ENCODE measurements at places on chromosomes 6 and 20.

DNA sequence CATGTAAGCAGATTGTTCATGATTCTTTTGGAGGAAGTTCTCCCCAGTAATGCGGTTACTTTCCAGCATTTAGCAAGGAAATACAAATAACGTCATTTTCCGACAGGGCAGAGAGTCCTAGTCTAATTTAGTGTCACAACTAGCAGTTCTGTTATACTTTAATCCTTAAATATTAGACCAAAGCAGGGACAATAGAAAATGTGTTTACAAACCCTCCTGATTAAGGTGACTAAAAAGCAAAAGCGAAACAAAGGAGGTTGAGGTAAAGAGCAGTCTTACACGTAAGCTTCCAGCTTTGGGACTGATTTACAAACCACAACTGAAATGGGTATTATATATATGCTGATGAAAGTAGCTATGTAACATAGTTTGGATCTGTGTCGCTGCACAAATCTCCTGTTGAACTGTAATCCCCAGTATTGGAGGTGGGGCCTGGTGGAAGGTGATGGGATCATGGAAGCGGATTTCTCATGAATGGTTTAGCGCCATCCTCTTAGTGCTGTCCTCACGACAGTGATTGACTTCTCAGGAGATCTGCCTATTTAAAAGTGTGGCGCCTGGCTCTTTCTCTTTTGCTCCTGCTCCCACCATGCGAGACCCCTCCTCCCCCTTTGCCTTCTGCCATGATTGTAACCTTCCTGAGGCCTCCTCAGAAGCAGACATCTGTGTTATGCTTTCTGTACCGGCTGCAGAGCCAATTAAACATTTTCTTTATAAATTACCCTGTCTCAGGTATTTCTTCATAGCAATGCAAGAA is 81.9 kb downstream of the PLCB1 start:
- DNase-seq, result no peak

- DNase-seq, result peak; percentile 13
Observed at GRCh38 chr6:79250107-79250514, 15.6 kb upstream of the HMGN3 start.

DNA sequence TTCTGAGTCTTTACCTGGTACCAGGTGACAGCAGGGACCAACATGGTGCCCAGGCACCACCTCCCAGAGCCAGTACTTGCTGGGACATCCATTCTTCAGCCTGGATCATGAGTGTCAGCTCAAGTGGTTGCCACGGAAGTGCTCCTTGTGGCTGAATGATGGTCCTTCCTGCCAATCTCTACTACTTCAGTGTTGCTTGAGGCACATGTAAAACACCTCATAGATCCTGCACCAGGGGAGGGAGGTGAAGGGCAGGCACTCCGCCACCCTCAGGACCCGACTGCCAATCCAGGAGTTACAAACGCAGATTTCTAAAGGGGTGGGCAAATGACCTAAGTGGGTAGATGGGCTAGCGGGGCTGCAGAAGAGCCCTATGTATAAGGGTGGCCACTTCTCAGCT is 226.0 kb downstream of the PREX1 start:
- DNase-seq, result no peak

GRCh38 chr6:41442352-41442672 is 103.9 kb upstream of the FOXP4 start:
- no peak for DNase-seq

- DNase-seq, result no peak
Observed at GRCh38 chr6:40425192-40425919, 161.8 kb downstream of the LRFN2 start.

DNA sequence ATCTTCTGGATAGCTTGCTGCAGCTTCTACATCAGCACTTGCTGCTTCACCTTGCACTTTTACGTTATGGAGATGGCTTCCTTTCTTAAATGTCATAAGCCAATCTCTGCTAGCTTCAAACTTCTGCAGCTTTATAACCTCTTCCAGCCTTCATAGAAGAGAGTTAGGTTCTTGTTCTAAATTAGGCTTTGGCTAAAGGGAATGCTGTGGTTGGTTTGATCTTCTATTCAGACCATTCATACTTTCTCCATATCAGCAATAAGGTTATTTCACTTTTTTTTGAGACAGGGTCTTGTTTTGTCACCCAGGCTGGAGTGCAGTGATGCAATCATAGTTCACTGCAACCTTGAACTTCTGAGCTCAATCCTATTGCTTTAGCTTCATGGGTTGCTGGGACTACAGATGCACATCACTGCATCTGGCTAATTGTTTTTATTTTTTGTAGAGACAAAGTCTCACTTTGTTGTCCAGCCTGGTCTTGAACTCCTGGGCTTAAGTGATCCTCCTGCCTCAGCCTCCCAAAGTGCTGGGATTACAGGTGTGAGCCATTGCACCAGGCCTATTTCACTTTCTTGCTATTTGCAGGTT is 12.2 kb upstream of the CST3 start:
- DNase-seq, result no peak

DNA sequence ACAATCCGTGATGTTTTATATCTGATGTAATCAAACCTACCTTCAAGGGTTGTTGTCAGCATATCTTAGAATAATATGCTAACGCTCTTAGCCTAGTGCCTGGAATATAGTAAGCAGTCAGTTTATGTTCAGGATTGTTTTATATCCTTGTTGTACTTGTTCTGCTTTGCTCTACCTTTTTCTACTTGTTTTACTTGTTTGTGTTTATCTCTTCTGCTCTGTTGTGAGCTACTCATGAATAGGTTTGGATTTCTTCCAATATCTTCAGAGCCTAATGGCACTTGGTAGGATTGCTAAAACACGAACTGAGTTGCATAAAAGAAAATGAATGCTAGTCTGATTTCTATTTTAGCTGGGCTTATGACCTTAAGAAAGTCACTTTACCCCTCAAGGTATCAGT is 40.1 kb downstream of the DNAH8 start:
- DNase-seq, result no peak

DNA sequence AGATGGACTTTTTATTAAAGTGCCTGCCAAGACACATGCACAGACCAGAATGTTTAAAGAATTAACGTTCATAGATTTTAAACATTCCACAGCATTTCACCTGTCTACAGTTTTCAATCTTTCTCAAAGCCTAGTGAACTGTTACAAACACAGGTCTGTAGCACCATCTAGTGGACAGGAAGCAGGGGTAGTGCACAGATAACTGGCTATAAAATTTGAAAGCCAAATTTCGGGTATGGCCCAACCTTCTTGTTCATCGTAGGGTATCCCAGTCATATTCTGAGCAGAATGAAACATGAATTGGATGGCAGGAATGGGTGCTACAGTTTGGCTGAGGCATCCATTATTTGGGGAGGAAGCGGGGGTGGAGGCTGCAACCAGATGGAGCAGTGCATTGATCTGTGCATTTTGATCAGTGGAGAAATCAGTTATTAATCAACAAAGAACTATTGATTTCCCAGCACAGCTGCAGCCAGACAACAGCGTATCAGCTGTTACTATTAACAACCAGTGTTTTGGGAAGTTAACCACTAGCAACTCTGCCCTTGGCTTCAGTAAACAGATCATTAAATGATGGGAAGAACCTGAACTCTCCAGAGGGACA is 56.1 kb upstream of the B3GAT2 start:
- peak; percentile 61 for DNase-seq

- DNase-seq, result no peak
Observed at GRCh38 chr6:95209074-95209473, 368.3 kb upstream of the MANEA start.

DNA sequence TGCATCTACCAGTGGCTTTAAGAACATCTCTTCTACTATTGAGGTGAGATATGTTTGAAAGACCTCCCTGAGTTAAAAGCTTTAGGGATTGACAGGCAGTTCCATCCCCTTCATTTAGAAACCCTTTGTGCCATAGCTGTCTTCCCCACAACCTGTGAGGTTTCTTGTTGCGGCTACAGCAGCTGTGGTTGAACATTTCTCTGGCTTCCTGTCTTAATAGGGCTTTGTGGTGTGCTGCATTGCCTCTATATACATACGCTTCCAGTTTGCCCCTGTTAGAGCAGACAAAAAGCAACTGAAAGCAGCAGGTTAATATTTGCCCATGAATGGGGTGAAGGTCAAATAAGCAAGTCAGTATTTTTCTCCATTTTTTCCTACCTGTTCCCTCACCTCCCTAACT is 210.2 kb downstream of the TMEM200A start:
- no peak for DNase-seq

DNA sequence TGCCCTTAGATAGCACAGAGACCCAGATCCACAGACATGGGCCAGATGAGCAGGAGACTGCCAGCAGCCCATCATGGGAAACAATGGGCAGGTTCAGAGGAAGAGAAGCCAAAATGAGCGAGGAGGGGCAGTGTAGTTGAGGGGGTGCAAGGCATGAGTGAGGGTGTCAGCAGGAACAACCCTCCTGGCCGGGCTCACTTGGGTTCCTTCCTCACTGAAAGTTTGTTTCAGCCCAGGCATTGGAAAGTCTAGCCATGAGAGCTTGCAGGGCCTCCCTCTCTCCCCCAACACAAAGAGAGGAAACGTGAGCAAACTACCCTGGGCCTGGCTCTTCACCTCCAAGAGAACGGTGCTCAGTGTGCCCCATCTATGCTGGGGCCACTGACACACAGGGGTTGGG is 48.0 kb downstream of the CDH26 start:
- no peak for DNase-seq

- DNase-seq, result no peak
Observed at GRCh38 chr6:163347021-163347446, 67.5 kb upstream of the QKI start.

- no peak for DNase-seq
Observed at GRCh38 chr6:37731888-37732287, 34.2 kb upstream of the MDGA1 start.

GRCh38 chr6:33632558-33633039 is 11.5 kb downstream of the ITPR3 start:
- DNase-seq, result peak; percentile 78

DNA sequence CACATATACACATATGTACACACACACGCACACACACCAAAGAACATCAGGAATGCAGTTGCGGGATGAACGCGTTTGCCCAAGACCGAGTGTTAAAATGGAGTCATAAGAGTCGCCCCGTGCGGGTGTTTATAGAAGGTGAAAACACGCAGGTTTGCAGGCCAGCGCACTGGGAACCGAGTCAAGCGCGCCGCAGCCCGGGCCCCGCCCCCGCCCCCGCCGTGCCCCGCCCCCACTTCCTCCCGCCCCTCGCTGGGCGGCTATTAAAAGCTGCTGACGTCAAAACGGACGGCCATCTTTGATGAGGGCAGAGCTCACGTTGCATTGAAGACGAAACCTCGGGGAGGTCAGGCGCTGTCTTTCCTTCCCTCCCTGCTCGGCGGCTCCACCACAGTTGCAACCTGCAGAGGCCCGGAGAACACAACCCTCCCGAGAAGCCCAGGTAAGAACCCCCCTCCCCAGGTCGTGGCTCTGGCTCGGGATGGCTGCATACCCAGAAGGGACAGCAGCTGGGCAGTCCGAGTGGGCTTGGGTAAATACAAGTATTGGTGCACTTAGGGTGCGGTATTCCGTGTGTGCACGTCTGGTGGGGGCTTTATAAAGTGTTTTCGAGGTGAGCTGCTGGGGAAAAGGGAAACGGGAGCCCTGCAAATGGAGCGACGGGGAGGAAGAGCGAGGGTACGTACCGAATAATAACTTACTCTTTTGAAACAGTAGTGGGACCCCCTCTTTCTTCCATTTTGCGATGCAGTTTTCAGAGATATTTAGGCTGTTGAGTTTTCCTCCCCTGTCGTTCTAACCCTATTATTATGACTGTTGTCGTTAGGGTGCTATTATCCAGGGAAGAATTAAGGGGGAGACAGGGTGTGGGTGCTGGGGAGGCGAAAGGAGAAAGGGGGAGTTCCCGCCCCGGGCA is at the start of gene SNAP25:
SNAP25 (plus strand) TSS at position 295 of the 916 bp plus-strand sequence. CDS start 56,662 bp downstream, outside the sequence.
- DNase-seq, result peak; percentile 66

GRCh38 chr6:89209457-89209856 is 7.7 kb downstream of the GABRR1 start:
- no peak for DNase-seq

GRCh38 chr6:24031496-24031895 is 94.5 kb upstream of the NRSN1 start:
- no peak for DNase-seq

- DNase-seq, result no peak
Observed at GRCh38 chr6:8914700-8915099, 479.4 kb upstream of the SLC35B3 start.

Measured in HEK293T (cell line).